CD4-positive, alpha-beta T cell treated with Interleukin-10 for 1 hour (primary cell): ENCODE measurements at places on chromosomes 4 and X.

GRCh38 chr4:172035562-172035961 is 222.4 kb downstream of the GALNTL6 start:
- DNase-seq, result no peak

GRCh38 chrX:48540028-48540375 is 488 bp downstream of the TBC1D25 start:
- DNase-seq, result peak; percentile 75

- DNase-seq, result no peak
These were observed 35.1 kb downstream of the PCGF3 start for GRCh38 chr4:740656-741282.

- DNase-seq, result no peak
These were observed at the start of gene AR for GRCh38 chrX:67543818-67544217. Gene AR, plus strand, starts transcription at chrX:67544021. Its CDS starts 1,126 bp downstream, at chrX:67545147.

- no peak for DNase-seq
These were observed 94.5 kb upstream of the EOLA2 start for GRCh38 chrX:150032742-150033141.

DNA sequence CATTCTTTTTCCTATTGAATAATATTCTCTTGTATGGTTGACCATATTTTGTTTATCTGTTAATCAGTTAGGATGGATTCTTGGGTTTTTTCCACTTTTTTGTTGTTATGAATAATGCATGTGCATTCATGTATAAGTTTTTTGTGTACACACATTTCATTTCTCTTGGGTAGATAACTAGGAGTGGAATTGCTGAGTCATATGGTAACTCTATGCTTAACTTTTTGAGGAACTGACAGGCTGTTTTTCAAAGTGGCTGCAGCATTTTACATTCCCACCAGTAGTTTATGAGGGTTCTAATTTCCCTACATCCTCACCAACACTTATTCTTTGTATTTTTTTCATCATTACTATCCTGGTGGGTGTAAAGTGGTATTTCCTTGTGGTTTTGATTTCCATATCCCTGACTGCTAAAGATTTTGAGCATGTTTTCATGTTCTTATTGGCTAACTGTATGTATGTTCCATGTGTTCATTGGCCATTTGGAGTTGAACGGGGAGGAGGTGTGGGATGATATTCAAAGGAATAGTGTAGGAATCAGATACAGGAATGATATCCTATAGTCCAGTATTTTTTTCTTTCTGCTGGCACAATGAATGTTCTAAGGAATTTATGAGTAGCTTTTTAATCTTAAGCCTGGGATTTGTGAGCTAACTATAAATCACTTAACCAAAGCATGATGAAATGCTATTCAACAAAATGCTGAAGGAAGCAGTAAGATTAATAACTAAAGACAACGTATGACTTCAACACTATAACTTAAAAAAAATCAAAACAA is 114.3 kb downstream of the AMELX start:
- DNase-seq, result no peak

- DNase-seq, result no peak
These were observed 26.9 kb upstream of the CT47C1 start for GRCh38 chrX:119045884-119046283.

DNA sequence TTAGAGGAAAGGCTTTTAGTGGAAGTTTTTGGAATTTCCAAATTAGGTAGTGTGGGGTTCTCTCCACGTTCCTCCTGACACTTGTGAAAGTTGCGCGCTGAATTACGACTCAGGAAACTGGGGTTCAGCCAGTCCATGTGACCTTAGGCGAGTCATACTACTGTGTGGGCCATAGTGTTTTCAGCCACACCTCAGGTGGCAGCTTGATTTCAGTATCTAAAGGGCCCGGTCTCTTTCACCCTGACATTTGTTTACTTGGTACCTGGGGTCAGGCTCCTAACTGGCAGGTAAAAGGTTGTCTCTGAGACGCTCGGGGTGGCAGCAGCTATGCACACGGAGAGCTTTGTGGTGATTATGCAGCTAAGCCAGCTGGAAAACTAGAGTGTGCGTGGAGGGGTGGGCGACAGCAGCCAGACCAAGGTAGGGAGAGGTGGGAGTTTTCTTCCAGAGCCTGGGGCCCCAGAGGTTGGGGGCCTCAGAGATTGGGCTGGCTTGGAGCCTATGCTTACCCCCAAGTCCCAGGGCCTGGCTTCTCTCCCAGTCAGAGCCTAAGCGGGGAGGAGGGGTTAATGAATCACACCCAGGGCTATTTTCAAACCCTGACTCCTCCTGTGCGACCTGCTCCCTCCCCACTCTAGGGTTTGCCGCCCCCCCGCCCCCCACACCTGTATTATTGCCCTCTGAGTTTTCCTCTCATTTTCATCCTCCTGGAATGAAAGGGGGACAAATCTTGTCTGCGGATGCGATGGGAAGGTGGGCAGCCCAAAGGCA is 47.2 kb downstream of the STARD8 start:
- DNase-seq, result no peak

DNA sequence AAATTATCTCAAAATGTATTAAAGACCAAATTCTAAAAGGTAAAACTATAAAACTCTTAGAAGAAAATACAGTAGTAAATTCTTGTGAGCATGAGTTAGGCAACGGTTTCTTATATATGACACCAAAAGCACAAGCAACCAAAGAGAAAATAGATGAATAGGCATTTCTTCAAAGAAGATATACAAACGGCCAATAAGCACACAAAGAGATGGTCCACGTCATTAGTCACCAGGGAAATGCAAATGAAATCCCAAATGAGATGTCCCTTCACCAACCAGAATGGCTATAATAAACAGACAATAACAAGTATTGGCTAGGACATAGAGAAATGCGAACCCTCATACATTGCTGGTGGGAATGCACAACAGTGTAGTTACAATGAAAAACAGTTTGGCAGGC is 44.6 kb downstream of the RAB33A start:
- DNase-seq, result peak; percentile 3

DNA sequence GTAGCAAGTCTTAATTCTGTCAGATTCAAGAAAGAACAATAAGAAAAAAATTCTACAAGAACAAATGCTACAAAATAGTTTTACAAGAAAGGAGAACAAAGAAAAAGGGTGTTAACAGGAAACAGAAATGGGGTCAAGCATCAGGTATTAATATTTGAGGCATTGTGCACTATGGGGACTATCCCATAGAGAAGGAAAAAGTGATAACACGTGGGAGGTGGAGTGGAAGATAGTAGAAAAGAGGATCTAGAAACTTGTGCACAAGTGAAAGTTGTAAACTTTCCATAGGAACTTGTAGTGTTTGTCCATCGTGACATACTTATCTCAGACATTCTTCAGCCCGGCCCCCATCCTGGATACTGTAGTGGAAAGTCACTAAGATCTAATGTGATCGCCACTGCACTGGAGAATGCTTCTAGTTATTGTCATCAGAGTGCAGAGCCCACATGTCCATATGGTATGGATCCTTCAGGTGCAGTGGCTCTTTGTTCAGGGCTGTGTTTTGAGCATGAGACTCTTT is 15.4 kb upstream of the NFXL1 start:
- DNase-seq, result no peak

DNA sequence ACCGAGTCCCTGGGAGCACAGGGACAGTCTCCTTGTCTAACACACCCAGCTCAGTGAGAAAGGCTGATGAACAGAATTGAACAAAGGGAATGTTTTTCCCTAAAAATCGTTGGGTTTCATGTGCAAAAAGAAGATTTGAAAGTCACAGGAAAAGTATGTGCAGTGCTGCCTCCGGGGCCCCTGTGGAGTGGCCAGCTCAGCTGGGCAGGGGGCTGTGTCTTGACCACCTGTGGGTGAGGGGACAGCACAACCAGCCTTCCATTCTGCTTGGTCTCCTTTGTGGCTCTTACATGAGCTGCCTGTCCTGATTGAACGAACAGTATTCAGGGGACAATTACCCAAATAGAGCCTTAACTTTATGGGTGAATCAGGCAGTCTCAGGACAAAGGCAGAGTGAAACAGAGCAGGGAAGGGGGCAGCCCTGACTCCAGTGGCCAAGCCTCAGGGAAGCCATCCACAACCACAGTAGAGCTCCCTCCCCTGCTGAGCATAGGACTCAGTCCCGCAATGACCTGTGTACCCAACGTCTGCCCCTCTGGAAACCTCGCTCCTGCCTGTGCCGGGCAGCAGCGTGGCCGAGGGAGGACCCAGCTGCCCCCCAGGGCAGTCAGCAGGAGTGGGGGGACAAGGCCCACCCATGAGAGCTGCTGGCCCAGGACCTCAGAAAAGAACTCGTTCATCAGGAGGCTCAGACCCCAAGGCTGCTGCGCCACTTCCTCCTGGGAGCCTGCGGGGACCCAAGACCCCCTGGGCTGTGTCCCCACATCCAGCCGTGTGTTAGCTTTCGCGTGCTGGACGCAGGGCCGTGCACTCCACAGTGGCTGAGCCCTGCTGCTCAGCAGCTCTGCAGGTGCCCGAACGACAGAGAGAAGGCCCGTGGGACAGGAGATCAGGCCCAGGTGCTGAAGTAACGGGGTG is 59.6 kb upstream of the MXD4 start:
- DNase-seq, result no peak

DNA sequence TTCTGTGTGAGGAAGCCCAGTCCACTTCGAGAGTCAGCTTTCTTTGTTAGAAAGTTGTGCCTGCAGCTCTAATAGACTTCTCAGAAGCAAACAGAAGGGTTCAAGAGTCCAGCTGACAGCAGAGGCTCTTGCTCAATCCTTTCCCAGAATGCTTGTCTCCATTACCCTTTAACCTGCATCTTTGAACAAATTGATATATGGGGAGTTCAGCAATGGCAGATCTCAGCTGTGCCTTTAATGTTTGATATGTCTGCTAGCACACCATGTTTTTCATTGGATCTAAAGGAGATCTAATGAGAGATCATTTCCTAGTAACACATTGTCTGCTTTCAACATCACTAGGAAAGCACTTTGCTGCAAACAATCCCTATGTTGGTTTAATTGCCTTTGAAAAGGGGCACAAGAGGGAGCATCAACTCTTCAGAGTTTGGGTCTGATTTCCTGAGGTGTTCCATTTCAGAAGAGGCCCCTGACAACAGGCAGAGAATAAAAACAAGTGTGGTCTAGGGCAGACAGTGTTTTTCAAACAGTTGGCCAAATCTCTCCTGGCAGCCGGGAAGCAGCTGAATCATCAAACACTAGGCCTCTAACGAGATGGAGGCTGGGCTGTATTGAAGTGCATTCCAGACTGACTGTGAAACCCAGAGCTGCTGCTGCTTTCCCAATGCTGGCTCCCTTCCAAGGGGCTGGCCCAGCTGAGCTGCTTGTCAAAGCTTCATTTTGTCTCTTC is 55.5 kb downstream of the LUZP4 start:
- no peak for DNase-seq

- DNase-seq, result no peak
These were observed 484.2 kb upstream of the HS3ST1 start for GRCh38 chr4:11912886-11913285.
